Tibial nerve (tissue), 4 donors: ENCODE measurements at places on chromosomes 16 and 17. TPM values are rescaled to one million over a fixed set of nuclear protein-coding genes. Genes with fewer than 3 reads are reported as not detected.

- no peaks in the 10 kb centered on the region for H3K4me1 ChIP-seq
- DNase-seq, result no peak
- H3K27me3 ChIP-seq, result no peaks in the 10 kb centered on the region
These were observed 15.7 kb upstream of the NOG start for GRCh38 chr17:56577843-56578204.

DNA sequence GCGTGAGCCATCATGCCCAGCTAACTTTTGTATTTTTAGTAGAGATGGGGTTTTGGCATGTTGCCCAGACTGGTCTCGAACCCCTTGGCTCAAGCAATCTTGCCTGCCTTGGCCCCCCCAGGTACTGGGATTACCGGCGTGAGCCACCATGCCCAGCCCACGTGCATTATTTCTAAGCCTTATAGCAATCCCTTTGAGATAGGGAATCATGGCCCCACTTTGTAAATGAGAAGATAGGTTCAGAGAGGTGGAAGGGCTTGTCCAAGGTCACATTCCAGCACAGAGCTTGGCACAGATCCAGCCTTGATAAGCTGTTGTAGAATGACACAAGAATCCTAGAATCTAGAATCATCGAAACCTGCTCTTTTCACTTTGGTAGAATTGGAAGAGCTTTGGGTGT lies 4.2 kb upstream of the PYCARD start:
- H3K4me1 ChIP-seq, result no peaks in the 10 kb centered on the region
- H3K27me3 ChIP-seq, result no peaks in the 10 kb centered on the region
- no peak for DNase-seq
- no peak overlapping the region for H3K4me3 ChIP-seq

DNA sequence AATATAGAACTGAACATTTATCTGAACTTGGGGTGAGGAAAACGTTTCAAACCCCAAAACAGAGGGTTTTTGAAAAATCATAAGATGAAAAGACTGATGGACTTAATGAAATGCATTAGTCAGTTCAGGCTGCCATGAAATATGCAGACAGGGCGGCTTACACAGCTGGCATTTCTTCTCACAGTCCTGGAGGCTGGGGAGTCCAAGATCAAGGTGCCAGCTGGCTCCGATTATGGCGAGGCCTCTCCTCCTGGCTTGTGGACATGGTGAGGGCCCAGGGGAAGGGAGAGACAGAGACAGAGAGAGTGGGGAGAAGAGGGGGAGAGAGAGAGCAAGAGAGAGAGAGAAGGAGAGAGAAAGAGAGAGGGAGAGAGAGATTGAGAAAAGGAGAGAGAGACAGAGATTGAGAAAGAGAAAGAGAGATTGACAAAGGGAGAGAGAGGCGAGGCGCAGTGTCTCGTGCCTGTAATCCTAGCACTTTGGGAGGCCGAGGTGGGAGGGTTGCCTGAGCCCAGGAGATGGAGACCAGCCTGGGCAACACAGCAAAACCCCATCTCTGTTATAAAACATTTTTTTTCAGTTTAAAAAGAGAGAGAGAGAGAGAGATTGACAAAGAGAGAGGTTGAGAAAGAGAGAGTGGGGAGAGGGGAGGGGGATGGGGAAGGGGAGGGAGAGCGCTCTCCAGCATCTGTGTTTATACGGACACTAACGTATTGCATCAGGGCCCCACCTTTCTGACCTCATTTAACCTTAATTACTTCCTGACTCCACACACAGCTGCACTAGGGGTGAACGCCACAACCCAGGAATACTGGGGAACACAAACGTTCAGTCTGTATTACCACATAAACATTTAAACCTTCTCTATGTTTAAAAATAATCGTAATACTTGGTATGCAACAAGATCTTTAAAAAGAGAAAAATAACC lies 24.6 kb upstream of the RPH3AL start:
- no peak overlapping the region for H3K27ac ChIP-seq
- no peak for DNase-seq
- H3K36me3 ChIP-seq, result no peaks in the 10 kb centered on the region
- no peaks in the 10 kb centered on the region for H3K27me3 ChIP-seq
- no peaks in the 10 kb centered on the region for H3K4me1 ChIP-seq
- no peak overlapping the region for H3K4me3 ChIP-seq

DNA sequence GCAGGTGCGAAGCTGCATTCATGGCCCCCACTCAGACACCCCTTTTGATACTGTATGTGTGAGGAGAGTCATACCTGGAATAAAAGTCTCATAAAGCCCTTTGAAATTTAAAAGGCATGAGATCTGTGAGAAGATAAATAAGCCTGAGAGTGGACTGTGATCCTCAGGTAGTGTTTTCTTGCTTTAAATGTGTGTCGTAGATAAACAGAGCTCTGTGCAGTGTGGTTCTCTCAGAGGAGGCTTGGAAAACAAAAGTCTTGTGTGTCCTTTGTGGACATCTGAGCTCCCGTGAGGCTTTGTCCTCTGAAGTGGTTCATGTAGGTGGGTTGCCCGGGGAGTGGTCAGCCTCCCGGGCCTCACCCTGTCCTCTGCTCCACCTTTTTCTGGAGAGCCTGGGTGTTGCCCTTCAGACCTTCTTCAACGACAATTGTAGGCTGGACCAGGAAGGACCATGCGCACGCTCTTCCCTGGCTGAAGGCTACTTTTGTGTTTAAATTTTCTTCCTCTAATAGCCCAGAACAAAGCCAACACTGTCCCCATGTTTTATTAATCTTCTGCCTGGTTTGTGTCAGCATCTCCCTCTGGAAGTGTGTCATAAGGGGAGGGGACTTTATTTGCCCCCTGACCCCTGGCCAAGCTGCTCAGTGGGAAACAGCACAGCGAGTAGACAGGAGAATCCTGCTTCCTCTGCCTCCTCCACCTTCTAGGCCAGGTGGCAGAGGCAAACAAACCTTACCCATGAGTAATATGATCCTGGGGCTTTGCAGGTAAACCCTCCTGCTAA lies 151.2 kb downstream of the MSI2 start:
- H3K27me3 ChIP-seq, result no peaks in the 10 kb centered on the region
- no peak overlapping the region for H3K4me3 ChIP-seq
- no peak for DNase-seq

Gene NPIPB6
- total RNA-seq, result not detected

DNA sequence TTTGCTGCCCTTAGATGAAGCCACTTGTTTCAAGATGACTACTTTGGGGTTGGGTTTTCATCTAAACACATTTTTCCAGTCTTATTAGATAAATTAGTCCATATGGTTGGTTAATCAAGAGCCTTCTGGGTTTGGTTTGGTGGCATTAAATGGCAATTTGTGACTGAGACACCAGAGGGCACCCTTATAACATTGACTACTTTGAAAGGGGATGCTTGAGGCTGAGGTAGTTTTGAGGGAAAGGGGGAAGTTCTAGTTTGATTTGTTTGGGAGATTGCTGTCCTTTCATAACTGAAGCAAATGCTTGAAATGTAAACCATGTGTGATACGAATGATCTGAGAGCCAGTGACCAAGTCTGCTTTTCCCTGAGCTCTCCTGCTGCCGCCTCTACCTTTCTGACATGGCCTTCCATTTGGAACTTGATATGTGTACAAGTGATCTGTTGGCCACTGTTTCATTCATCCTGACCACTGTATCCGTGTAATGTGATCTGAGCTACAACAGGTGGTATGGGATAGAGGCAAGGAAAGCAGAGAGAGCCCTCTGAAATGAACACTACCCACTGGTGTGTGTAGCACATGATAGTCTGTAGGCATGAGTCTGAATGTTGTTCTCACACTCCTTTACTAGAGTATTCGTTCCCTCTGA lies 5.8 kb upstream of the RARA start:
- DNase-seq, result peak; percentile 93
- H3K4me3 ChIP-seq, result no peak overlapping the region
- peaks cover 61% of the 10 kb centered on the region for H3K4me1 ChIP-seq
- H3K27me3 ChIP-seq, result no peaks in the 10 kb centered on the region

DNA sequence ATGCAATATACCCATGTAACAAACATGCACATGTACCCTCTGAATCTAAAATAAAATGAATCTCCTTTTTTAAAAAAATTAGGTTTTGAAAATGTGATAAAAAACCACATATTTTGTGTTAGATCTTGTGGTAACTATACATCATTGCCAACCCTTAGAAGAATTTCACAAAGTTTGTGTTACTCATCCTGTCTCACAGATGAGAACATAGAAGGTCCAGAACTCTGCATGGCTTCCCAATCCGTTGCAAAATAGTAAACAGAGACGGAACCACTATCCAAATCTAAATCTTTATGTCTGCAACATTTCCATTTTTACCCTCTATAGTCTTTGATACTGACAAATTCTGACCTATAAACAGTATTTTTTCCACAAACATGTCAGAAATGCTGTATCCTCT lies 759.9 kb downstream of the KCNJ2 start:
- no peak for DNase-seq
- no peaks in the 10 kb centered on the region for H3K36me3 ChIP-seq
- no peaks in the 10 kb centered on the region for H3K27me3 ChIP-seq
- H3K4me1 ChIP-seq, result no peaks in the 10 kb centered on the region
- H3K27ac ChIP-seq, result no peak overlapping the region

DNA sequence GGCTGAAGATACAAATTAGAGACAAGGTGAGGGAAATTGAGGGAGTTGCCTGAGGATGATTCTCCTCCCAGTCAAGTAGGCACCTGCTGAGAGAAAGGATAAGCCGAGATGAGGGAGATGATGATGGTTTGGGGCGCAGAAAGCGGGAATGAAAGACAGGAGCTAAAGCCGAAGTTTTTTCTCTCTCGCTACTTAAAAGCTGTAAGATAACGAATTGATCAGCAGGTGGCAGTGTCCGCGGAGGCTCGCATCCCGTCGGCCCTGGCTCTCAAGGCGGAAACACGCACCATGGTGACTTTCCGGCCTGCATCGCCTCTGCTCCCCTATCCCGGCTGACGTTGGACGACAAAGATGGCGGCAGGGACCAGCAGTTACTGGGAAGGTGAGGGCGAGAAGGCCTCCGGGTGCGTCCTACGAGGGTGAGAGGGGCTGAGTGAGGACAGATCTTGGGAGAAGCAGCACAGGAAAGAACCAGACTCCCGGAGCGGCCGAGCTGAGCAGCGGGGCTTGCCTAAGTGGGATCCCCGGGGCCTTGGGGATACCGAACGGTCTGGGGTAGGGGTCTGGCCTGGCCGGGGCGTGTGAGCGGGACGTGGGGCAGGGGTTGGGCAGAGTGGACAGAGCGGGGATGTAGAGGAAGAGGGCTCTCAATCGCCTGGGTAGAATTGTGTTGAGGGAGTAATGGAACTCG lies at the start of gene GOSR1:
TSS of gene GOSR1 (plus strand) at position 326 of the 691 bp plus-strand sequence. CDS start at position 352, 26 bp downstream.
- peak within 1 kb of the TSS; percentile 93 for H3K27ac ChIP-seq
- peak within 1 kb of the TSS; percentile 99 for H3K4me3 ChIP-seq
- H3K27me3 ChIP-seq, result no peaks in the 10 kb centered on the region
- peaks cover 29% of the 10 kb centered on the region for H3K4me1 ChIP-seq

- H3K27me3 ChIP-seq, result no peaks in the 10 kb centered on the region
- no peak overlapping the region for H3K4me3 ChIP-seq
- no peak for DNase-seq
- H3K4me1 ChIP-seq, result peaks cover 22% of the 10 kb centered on the region
- no peak overlapping the region for H3K27ac ChIP-seq
These were observed 54.6 kb downstream of the ABR start for GRCh38 chr17:1124896-1125787.

DNA sequence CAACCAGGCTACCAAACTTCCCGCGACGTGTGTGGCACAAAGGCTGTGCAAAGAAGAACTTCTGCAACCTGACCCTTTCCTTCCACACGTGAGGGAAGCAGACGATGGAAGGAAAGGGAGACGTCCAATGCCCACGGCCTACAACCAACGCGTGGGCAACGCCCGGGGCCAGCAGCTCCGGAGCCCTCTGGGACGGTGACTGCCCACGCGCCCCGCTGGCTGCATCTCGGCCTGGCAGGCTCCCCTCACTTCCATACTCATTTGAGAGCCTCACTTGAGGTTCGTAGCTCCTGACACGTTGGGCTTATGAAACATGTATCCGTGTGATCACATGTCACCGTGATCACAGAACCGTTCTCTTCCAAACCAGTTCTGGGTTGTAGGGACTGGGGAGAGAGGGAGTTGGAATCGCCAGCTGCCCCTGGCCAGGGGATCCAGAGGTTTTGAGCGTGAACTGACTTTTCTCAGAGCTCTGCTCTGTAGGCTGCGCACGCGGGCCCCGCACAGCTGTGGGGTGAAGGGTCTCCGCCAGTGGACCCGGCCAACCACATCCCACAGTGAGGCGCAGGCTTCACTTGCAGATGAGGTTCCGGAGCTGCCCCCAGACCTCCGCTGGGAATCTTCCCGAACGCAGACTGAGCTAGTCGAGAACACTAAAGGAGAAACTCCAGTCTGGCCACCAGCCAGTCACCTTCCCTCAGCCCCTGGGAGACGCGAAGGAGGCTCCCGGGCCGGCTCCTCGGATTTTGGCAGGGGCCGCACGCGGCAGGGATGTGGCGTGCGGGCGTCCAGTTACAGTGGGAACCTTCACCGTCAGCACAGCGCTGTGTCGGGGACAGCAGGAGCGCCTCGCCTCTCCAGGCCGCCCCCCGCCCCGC lies 1.0 kb downstream of the LMF1 start:
- peaks cover 65% of the 10 kb centered on the region for H3K4me1 ChIP-seq
- no peaks in the 10 kb centered on the region for H3K27me3 ChIP-seq
- H3K27ac ChIP-seq, result peak overlapping the region; percentile 86
- H3K36me3 ChIP-seq, result no peaks in the 10 kb centered on the region
- H3K4me3 ChIP-seq, result peak overlapping the region; percentile 46

DNA sequence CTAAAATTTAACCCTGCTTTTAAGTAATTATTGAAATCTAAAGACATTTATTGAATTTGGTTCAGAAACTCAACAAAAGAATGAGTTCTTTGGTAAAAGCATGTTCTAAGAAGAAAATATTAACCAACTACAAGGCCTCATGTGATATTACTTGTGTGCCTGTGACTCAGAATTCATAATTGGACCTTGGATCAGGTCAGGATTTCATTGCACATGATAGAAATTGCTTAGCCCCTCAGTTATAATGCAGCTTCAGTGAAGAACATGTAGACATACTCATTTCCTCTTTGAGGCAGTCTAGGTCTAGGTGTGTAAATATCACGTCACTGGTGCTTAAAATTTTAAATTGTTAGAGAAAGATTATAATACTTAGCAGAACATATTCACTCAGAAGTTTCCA lies 410.0 kb upstream of the SOX9 start:
- no peaks in the 10 kb centered on the region for H3K27me3 ChIP-seq
- H3K36me3 ChIP-seq, result no peaks in the 10 kb centered on the region
- no peak overlapping the region for H3K4me3 ChIP-seq
- DNase-seq, result no peak

Gene CIITA
- 38.7 TPM for total RNA-seq

Gene TTLL6
- total RNA-seq, result 0.21 TPM

DNA sequence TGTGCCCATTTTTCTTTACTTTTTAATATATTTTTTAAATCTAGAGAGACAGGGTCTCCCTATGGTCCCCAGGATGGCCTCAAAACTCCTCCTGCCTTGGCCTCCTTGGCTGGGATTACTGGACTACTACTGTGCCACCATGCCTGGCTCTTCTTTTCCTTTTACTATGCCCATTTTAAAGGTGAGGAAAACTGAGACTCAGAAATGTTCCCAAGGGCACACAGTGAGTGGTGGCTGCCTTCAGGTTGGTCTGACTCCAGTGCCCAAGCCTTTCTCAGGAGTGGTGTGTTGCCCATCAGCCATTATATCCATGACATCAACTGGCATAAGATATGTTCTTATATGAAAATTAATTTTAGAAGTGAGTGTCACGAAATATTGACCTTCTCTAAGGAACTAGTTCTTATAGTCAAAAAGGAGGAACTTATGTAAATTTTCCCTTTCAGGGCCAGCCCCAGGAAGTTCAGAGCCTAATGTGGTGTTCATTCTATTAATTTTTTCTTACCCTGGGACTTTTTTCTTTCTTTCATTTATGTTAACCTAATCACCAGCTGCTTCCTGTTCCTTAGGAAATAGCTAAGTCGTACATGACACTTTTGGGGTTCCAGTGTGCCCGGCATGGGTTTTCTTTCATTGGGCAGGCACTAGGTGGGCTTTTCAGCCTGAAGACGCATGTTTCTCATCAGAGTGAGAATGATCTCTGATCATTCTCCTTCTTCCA lies 17.9 kb upstream of the SPN start:
- H3K27me3 ChIP-seq, result no peaks in the 10 kb centered on the region
- no peak for DNase-seq
- no peaks in the 10 kb centered on the region for H3K4me1 ChIP-seq
- H3K36me3 ChIP-seq, result no peaks in the 10 kb centered on the region
- no peak overlapping the region for H3K4me3 ChIP-seq
- H3K27ac ChIP-seq, result no peak overlapping the region
